ENCODE measurements at places on chromosomes 5 and 9.

- no peak for DNase-seq
Observed at GRCh38 chr9:106717686-106718085, 145.3 kb upstream of the ZNF462 start.

DNA sequence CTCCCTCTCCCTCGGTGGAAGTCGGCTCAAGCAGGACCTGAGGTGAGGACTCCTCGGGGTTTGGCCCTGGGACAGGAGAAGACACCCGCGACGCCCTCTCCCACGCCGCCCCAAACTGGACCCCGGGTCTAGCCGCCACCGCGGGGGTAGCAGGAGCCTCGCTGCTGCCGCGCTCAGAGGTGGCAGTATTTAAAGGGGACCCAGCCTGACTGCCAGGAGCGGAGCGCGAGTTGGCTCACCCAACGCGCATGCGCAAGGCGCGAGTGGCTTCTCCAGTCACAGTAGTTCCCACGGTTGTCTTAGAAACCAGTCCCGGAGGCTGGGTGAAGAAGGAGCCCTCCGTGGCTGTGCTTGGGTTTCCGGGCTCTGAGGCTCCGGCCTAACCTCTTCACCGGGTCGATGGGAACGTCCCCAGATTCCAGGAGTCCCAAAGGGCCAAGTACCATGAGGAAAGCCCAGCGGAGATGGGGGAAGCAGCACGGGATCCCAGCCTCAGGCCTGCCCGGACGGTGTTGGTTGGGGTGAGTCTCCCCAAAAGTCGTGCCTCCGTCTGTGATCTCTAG, 477.8 kb downstream of the SPATA31A7 start:
- no peak for DNase-seq

- peak; percentile 76 for DNase-seq
Observed at GRCh38 chr5:157548513-157549282, 26.9 kb downstream of the ADAM19 start.

DNA sequence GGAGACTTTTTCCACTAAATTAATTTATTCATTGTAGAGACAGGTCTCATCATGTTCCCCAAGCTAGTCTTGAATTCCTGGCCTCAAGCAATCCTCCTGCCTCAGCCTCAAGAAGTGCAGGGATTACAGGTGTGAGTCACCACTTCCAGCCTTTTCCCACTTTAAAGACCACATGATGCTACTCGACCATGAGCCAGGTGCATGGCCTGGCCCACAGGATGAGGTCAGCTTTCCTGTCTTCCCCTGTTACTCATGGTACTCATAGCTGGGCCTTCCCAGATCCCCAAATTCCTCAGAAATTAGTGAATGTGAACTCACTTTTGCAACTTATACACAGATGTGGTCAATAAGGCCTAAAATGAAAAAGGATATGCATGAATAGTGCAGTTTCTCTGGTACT, 395.9 kb downstream of the SEMA5A start:
- DNase-seq = no peak

DNA sequence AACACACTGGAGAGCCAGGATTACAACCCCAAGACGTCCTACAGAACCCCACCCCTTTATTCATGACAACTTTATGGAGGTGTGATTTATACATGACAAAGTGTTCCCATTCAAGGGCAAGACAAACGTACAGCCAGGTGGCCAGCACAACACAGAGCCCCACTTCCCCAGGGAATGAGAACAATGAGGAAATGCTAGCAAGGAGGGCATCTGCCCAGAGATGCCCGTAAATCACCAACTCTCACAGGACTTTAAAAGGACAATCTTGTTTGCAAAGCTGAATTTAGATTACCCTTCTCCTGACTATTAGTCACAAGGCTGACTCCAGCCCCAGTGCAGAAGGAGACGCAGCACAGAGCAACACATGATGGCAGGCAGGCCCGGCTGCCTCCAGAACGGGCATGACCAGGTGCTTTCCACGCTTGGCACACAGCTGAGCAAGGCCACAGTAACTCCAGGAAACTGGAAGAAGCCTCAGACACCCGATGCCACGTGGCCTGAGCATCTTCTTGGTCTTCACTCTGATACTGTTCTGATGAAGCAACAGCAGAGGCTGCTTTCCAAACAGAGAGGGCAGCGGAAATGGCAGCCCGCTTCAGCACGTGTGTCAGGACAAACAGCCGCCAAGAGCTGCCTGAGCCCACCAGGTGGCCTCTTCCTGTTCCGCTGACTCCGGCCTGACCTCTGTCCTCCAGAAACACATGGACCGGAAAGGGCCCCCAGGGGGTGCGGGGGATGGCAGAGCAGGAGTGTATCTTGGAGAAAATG, 51.4 kb downstream of the ROR2 start:
- DNase-seq = no peak

GRCh38 chr5:171623551-171624097, 162.0 kb upstream of the SMIM23 start:
- DNase-seq = no peak

- no peak for DNase-seq
Observed at GRCh38 chr5:82314964-82315758, 37.0 kb upstream of the RPS23 start.

GRCh38 chr5:69046375-69046957, 47.3 kb upstream of the SLC30A5 start:
- DNase-seq = no peak

DNA sequence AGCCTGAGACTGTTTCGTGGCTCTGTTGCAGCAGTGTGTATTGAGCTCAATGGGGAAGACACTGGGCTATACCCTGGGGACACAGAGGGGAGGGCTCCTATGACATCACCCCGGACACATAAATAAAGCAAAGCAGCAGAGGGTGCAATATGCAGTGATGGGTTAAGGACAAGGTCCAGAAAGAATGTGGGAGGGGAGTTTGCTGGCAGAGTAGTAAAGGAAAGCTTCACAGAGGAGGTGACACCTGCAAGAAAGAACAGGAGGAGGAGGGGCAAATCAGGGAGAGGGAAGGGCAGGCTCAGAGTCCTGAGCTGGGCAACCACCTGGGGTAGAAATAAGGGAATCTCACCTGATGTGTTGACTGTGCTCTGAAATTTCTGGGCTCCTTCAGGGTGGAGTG, 35.3 kb upstream of the CDKN2AIPNL start:
- no peak for DNase-seq

DNA sequence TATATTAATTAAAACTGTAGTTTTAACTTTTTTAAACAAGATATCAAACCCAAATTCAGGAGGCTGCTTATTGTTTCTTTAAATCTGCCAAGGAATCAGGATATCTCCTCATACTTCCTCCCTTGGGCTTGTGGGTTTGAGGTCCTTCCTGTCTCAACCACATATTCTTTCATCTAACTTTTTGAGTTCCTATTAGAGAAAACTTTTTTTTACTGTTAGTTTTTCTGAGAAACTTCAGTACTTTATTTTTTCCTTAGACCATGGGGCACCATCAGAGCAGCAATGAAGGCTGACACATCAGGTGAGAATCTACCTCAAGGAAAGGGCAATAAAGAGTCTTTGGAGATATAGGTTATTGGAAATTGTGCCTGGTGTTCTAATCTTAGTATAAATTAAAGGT, 56.7 kb downstream of the TSSK1B start:
- no peak for DNase-seq

DNA sequence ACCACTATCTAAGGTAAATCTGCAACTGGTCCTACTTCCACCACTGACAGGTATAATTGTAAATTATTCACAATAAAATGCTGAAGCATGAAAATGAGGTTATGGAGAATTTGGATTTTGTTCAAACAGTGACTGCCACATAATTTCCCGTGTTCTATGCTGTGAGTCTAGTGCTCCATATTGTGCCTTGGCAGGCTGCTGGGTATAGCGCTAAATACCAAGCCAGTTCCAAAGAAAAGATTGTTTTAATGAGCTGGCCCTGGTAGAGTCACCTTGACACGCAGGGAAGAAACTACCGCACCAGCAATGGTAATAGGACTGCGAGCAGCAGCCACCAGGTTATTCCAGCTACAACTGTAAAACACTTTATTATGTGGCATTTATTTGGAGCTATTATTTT, 30.4 kb downstream of the PSMB7 start:
- no peak for DNase-seq

DNA sequence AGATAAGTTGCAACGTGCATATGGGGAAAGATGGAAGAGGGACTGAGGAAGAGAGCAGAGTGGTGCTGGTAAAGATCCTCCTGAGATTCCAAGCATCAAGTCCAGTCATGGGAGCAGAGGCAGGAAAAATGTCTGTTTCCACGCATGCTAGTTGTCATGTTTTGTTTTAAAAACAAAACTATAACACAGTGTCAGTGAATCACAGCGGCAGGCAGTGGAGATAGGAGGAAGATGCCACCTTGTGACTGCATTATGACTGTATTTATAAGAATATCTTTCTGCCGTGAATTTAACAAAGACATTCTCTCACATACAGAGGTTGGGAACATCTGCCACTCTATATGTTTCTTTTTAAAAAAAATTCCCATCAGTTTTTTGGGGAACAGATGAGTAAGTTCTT, 3.7 kb upstream of the SVEP1 start:
- no peak for DNase-seq

DNA sequence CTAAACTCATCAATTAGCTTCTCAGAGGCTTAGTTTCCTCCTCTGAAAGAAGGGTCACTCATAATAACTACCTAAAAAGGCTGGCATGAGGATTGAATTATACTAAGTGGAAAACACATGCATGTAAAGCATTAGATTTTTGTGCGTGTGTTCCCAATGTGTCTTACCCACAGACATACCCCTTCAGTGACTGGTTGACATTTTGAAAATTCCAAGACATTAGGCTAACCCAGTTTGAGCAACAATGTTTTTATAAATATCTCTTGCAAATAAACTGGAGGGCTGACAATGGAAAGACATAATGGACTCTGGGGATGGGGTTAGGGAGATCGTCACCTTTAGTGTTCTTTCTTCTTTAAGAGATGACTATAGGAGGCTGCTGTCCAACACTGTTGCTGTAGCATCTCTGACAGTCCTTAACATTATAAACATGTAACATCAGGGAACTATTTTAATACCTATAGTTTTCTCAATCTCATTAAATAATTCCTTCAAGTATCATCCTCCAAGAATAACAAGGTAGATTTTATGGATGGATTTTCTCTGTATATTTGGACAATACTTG, 24.3 kb downstream of the HMHB1 start:
- no peak for DNase-seq

- no peak for DNase-seq
Observed at GRCh38 chr5:85268194-85268593, 883.5 kb upstream of the EDIL3 start.

- no peak for DNase-seq
Observed at GRCh38 chr9:116058421-116058820, 95.2 kb upstream of the PAPPA start.

GRCh38 chr5:32511776-32512374, 67.3 kb upstream of the ZFR start:
- no peak for DNase-seq

DNA sequence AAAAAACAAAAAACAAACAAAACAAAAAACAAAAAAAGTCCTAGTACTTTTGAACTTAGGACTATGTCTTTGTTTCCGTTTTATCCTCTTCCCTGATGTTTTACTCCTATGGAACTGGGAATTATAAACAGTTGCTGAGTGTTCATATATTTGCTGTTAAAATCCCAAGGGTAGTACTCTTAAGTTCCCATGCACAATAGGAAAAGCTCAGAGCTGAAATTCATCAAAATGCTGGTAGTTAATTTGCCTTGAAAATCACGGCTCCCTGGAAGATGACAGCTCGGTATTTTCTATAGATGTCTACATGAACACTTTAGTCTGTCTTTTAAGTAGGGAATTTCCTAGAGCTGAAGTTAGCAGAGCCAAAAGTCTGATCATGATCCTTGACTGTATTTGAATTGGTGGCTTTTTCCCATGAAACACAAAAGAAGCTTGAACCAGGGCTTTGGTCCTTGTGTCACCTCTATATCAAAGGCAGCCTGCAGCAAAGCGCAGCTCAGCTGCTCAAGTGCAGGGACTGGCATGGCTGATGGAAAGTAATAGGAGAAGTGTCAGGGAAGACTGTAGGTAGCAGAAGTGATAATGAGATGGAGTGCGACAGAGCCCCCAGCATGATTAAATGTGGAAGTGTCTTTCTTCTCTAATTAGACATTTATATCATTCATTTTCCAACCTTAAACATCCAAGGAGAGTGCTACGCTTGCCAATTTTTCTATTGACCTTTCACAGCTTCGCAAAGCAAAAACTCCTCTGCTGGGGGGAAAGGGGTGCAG, 310.9 kb downstream of the TRIM36 start:
- DNase-seq = no peak

DNA sequence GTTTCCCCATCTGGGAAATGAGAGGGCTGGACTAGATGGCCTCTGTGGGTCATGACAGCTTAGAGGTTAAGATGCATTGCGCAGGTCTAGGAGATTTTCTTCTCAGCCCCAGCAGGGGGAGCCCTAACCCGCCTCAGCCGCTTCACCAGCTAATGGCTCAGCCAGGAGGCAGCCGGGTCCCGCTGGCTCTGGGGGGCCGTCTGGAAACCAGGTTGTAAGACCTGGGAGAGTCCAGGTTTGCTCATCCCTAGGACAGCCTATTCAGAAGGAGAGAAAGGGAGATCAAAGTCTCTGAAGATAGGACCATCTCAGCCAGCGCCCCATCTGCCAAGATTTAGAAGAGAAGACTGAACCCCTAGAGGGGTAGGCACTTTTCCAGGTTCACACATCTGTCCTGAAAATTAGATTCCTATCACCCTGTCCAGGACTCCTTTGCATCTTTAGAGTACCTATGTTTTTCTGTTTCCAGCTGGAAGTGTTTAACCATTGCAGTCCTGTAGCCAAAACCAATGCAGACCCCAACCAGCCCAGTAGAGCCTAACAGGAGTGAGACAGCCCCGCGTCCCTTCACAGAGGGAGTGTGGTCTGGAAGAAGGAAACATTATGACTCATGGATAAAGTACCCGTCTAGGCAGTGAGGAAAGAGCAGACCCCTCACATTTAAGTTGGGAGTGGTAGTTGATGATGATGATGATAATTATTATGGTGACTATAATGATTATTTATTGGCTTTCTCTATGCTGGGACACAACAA, 27.5 kb downstream of the SPARC start:
- no peak for DNase-seq

DNA sequence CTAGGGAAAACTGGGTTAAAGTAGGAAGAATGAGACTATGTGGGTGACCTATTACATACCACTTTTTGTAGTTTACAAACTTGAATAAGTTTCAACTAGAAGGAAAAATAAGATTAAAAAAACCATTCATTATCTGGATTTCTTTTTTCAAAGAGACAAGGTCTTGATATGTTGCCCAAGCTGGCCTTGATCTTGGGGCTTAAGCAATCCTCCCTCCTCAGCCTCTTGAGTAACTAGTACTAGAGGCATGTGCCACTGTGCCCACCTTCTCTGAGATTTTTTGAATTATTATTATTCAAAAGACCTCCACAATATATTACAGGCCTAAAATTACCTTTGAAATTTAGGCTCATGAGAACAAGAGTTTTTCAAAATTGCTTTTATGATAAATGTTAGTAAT, 63.2 kb downstream of the NR2F1-AS1 start:
- no peak for DNase-seq

GRCh38 chr5:78025540-78025939, 249.4 kb upstream of the TBCA start:
- DNase-seq = no peak

GRCh38 chr5:156189628-156190027, 137.3 kb upstream of the SGCD start:
- DNase-seq = no peak
